ENCODE measurements at places on chromosomes 2 and 18. TPM values are rescaled to one million over a fixed set of nuclear protein-coding genes. Genes with fewer than 3 reads are reported as not detected.

NBEAL1 gene
- 8.8 TPM for total RNA-seq

CROCC2 gene
- total RNA-seq = not detected

TMEM163 gene
- 0.44 TPM for total RNA-seq

FAM161A gene
- total RNA-seq = 1.5 TPM

MDH1B gene
- total RNA-seq = not detected

EVX2 gene
- not detected for total RNA-seq

TFPI gene
- 145 TPM for total RNA-seq
